ENCODE measurements at places on chromosomes 2 and 18.
A peak's percentile ranks its signal among the peaks of the same experiment; 100 is the strongest.

- no peak for DNase-seq
Measured at GRCh38 chr2:152492131-152492530, 157.2 kb downstream of the FMNL2 start.

GRCh38 chr2:45683292-45683691 lies 31.8 kb downstream of the PRKCE start:
- DNase-seq, result no peak

GRCh38 chr2:10525573-10526265 lies 77.6 kb upstream of the ODC1 start:
- DNase-seq, result no peak

- DNase-seq, result no peak
Measured at GRCh38 chr18:9947248-9947647, 33.4 kb downstream of the VAPA start.

DNA sequence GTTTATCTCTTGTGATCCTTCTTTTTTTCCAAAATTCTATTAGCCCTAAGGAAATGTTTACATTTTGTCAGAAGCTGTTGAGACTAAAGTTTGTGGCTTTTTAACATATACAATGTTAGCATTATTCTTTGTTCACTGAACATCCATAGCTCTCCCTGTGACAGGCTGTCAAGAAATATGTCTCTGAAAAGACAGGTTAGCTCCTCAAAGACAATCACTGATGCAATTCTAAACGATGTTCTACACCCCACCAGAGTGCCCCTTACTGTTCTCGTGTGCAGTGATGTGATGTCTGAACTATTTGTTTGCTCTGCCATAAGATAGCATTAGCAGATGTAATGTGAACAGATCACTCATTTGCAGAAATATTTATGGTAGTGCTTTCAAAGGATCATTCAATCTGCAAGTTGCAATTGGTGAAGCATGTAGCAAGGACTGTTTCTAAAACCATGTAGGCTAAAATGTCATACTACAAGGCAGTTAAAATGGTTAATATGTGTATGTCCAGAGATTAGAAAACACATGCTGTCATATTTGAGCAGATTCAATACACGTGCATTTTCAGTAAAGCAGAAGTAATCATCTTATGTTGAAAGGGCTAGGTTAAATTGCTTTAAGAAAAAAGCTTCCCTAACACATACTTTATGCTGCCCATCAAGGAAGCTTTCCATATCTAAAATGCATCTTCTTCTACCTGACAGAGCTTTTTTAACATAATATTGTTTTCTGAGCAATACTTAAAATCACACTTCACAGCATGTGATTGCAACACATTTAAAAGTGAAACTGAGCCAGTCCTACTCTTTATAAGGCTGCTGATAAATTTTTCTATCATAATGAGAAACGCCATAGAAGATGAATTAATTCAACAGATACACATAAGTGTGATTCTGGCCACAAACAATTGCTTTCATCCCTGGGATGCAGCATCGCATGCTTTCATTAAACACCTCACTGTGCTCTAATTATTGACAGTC lies 285.7 kb upstream of the UBE2E3 start:
- no peak for DNase-seq

DNA sequence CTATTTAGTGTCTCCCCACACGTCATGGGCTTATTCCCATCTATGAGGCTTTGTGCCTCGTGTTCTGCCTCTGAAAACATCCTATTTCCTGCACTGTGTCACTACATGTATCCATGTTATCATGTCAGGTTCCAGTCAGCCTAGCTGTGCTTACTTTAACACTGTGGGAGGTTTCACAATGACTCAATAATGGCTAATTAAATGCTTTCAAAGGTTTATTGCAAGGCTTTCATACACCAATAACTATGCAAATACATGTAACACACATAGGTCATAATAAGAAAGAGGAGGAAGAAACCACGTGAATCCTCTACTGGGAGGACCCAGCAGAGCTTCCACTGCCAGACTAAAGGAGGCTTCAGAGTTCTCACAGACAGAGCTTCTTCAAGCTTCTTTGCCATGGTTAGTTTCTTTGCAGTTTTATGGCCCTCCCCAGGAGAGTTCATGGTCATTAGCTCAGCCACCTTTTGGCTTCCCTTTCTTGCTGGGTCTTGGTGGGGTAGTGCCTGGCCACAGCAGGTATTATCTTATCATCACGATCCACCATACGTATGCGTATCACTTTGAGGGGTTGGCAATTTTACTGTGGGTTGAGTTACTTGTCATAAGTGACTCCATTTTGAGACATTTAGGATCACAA lies 5.1 kb upstream of the COLEC12 start:
- DNase-seq, result no peak

DNA sequence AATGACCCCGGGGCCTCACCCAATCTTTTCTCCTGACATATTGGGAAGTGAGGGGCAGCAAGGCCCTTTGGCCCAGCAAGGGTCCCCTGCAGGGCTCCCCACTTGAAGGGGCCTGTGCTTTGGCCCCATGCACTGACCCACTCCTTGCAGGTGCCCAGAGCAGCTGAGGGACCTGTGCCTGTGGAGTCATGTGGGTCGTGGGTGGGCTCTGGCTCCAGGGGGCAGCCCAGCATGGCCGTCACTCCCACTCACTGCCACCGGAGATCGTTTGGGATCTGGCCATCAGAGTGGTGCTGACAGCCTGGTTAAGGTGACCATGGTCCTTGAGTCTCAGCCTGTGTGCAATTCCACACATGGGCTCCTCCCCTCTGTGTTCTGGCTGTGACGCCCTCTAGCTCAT lies 31.7 kb upstream of the APCDD1 start:
- no peak for DNase-seq

DNA sequence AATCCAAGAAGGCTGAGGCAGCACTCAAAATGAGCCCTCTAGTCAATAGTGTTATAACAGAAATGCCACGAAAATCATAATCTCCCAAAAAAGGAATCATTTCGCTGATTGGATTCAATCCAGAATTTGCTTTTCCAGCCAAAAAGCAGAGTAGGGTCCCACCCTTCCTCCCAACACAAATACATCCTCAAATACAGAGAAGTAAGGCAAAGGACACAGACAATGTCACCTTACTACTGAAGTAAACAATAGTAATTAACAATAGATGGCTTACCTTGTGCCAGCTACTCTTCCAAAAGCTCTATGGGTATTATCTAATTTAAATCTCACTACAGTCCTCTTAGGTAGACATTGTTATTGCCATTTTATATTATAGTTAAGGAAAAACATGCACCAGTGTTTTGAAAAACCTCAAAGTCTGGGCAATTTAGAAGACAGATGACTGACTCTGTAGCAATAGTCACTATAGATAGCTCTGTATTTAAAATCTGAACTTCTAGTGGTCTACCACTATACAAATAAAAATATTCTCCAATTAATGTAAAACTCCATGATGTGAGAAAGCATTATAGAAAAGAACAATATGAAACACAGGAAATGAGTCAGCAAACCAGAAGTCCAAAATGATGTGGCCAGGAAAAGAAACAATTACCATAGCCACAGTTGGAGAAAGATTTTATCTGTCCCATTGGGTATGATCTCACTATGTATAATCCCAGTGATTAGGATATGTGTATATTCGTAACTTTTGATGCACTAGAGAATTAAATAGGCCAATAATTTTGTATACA lies 305.0 kb upstream of the ERBB4 start:
- no peak for DNase-seq

DNA sequence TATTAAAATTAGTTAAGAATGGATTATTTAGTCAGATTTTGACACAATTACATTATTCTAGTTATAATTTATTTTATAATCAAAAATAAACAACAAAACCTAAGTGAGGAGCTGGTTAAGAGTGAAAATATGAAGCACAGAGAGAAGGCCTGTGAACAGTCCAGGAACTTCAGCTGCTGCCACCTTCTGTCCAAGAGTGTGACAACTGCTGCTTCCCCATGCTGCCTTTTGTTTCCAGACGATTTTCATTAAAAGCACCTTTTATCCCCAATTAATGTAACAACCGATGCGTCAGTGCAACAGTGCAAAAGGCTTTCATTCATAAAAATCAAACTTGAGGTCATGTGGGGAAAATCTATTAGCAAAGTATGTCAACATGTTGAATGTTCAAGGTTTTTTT lies 363.6 kb downstream of the CTNNA2 start:
- no peak for DNase-seq

GRCh38 chr18:56934131-56934530 lies 212.8 kb upstream of the BOD1L2 start:
- DNase-seq, result no peak

DNA sequence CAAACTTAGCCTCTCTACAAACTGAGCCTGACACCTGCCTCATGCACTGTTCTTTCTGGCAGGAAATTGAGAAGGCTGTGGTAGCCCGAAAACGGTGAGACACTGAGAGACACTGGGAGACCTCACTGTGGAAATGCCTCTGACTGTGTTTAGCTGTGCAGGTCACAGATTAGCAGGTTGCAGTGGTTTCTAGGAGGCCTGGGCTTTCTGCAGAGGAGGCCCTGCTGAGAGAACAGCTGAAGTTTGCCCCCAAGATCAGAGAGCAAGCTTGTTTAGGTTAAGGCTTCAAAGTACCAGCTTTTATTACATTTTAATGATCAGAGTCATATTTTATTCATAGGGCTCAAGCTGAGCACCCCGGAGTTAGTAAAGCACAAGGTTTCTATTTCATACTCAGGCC lies 68.7 kb upstream of the LYPD6 start:
- DNase-seq, result peak; percentile 54

DNA sequence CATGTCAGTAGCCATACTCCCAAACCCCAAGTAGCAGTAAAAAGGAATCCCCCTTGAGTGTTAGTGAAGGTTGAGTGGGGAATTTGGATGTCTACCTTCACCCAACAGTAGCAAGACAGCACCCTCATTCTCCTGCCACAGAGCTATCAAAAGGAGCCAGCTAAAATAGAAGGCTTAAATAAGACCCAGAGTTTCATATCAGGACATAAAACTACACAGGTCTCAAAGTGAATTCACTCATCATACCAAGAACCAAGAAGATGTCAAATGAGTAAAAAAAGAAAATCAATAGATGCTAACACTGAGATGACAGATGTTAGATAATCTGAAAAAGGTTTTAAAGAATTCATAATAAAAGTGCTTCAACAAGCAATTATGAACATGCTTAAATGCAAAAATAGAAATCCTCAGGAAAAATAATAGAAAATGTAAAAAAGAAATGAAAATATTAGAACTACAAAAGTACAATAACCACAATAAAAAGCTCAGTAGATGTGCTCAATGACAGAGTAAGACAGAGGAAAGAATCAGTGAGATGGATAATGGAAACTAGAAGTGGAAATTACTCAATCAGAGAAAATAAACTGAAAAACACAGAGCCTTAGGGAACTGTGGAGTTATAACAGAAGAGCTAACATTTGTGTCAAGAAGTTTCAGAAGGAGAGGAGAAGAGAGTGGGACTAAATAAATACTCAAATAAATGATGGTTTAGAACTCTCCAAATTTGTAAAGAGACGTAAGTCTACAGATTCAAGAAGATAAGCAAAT lies 90.5 kb downstream of the EDAR start:
- DNase-seq, result no peak

- no peak for DNase-seq
Measured at GRCh38 chr18:37701967-37702366, 136.4 kb upstream of the CELF4 start.

- DNase-seq, result no peak
Measured at GRCh38 chr2:126634273-126634861, 21.6 kb upstream of the GYPC start.

DNA sequence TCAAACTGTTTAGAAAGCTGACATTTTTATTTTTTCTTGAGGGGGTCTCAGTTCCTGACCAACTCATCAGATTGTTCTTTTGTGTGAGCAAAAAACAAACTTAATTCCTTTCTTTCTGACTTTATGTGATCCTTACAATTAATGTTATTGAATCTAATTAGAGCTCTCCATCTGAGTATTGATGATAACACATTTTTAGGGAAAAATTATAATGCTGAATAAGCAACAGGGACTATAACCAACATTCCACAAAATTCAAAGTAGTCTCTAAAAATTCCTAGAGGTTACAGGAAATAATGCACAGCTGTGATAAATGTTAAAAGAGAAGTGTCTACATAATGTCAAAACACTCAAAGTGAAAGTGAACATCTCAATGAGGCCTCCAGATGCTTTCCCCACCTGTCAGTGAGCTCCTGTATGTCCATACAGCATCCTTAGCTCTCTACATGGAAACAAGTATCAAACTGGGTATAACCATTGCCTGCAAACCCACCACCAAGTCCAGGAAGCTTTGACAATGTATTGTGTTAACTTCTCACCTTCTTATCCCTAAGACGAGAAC lies 786.0 kb upstream of the SLC39A10 start:
- no peak for DNase-seq

DNA sequence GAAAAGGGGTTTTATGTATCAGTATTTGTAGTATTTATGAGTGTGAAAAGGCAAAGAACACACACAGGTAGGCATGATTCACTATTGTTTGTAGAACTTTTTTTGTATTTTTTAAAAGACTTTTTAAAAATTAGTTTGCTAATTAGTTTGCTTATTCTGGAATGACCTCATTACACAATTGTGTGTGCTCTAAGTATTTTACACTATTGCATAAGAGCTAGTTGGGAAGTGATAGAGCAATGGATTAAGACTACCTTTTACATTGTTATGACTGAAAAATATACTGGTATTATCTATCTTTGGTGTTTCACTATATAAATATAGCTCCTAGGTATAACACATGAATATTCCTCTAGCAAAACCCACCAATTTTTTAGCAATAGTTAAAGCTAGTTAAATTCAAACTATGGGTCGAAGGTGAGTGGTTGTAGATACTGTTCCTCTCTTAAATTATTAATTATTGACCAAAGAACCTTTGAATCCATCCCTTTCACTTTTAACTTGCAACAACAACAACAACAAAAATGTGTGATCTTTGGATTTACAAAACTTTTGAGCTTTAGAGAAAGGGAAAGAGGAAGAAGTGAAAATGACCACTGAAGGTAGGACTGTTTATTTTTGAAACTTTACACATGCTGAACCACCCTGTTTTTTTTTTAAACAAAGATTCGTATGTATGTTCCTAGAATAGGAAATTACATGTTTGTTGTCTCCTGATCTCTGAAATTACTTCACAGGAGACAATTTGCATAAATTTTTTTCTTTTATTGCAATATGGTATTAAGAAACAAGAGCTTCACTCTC lies 18.7 kb downstream of the ITPRID2 start:
- no peak for DNase-seq

DNA sequence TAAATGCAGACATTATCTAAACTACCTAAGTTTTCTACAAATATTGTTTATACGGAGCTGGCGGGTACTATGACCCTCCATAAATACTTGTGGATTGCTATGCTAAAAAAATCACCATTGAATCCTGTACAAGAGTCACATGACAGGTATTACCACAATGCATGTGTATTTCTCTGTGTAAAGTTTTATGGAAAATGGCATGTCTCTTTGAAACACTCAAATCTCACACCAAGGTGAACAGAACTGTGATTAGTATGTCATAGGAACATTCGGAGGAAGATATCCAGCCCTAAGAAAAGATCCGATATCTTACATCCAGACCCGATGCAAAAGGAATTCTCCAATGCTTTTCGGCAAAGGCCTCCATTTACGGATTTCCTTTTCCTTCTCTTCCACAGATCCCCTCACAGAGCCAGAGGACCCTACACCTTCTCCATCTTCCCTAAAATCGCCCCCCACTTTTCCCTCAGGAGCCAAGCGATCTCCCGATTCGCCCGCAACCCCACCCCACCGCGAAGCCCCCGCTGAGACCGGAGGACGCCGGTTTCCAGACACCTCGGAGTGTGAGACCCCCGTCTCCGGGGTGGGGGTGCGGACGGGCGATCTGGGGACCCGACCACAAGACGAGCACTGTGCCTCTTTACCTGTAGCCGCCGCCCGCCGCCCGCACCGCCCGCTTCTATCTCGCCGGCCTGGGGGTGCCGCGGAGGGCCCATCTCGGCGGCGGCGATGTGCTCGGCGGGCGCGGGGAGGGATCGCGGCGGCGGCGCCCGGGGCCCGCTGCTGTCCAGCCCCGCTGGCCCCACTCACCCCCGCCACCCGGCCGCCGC lies 1.2 kb downstream of the SAP130 start:
- DNase-seq, result peak; percentile 39
